NCI-H526 (cell line): ENCODE measurements at places on chromosomes 16 and 17.

DNA sequence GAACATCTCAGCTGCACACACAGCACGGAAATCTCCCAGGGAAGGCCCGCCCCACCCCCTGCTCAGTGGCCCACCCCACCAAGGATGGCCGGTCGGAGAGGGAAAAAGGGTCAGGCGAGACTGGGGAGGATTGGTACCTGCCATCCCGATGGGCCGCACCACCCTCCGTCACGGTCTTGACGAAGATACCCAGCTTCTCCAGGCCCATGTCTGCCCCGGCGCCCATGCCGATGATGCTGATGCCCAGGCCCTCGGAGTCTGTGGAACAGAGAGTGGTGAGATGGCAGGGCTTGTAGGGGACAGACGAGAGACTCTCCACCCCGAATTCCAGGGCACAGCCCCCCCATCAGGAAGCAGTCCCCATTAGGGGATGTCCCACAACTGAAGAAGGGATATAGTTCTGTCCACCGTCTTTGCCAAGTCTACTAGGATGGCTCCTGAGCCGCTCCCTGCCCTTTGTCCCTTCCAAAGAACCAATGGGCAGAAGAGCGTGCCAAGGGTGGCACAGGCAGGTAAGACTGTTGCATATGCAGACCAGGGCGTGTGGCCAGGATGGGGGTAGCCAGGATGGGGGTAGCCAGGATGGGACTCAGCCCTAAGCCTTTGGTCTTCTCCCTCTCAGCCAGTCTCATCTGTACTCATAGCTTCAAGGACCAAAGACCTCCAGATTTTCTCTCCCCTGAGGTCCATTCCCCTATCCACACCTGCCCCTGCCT is 6.9 kb downstream of the PPP1R9B start:
- DNase-seq: no peak

DNA sequence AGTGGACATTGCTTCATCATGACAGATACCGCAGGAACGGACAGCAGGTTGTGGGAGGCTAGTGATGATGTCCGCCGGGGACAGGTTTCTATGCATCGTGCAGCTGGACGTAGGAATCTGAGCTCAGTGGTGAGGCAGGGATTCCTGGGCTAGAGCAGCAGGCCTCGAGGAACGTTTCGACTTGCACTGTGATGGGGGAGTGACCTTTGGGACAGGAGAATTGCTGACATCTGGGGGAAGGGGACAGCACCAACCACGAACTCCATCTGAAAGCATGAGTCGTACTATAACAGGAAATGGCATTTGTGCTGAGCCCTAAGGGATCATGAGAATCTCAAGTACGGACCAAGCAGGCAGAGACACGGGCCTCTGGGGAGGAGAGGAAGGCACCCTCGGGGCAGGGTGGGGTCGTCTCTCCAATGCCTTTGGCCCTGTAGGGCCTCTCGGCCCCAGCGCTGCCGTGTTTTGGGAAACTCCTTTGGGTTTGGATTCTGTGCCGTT is 65.8 kb upstream of the ENDOV start:
- DNase-seq: no peak

DNA sequence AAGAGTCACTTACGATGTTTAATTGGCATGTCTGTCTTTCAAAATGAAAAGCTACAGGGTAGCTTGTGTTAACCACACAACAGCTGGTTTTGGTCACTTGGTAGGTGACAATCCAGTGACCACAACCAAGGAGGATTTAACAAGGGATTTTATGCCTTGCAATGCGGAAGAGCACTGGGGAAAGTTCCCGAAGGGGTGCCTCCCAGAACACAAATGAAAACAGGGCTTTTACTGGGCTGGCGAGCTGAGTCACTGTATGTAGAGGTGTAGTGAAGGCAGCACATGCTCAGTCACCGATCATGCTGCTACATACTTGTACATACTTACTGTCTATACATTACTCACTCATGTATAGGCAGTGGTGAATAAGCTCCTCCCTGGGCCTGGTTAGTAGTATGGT is 483.5 kb downstream of the CDH13 start:
- no peak for DNase-seq

GRCh38 chr17:13306310-13306962 is 288.6 kb upstream of the ELAC2 start:
- no peak for DNase-seq

DNA sequence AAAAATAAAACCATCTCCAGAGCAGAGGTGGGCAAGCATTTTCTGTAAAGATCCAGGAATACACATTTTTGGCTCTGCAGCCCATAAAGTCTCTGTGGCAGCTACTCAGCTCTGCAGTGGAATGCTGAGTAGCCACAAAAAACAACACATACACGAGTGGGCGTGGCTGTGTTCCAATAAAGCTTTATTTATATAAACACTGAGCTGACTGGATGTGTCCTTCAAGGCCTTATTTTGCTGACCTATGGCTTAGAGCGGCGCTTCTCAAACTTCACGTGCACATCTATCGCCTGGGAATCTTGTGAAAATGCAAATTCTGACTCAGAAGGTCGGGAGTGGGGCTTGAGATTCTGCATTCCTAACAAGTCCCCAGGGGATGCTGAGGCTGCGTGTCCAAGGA is 39.7 kb downstream of the XYLT1 start:
- no peak for DNase-seq

DNA sequence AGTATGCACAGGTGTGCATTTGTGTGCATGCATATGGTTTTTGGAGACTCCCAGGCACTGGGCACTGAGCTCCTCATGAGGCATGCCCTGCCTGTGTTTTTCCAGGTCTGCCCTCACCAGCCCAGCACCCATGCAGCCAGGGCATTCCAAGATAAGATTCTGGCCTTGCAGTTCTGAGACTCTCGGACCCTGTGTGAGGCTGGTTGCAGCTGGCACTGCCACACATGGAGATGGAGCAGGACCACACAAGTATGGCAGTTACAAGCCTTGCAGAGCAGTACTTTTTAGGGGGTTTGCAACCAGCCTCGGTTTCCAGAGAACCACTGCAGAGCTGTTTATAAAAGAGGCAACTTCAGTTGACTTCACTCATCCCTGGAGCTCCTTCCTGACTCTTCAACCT is 10.2 kb downstream of the SLC6A2 start:
- no peak for DNase-seq

DNA sequence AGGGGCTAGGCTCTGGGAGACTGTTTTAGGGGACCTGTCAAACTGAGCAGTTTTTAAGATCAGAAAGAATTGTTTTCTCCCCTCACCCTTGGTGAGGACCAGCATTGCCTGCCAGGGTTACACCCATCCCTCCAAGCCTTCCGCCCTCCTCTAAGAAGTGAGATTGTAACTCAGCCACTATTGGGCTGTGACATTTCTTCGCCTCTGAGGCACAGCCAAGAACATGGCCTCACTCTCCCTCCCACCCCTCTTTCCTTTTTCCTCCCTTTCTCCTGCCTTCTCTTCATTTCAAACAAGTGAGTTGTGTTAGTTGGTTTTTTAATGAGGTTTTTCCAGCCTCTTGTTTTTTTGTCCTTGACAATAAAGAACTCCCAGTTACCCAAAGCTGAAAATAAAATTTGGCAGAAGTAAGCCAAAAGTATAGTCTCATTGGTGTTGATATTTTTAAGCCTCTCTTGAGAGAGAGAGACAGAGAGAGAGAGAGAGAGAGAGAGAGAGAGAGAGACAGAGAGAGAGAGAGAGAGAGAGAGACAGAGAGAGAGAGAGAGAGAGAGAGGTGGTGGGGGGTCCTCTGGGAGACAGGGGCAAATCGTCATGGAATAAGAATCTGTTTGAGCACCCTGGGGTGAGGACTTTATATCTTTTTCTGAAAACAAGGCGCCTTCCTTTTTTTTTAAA is 77.2 kb upstream of the TBX2 start:
- no peak for DNase-seq

DNA sequence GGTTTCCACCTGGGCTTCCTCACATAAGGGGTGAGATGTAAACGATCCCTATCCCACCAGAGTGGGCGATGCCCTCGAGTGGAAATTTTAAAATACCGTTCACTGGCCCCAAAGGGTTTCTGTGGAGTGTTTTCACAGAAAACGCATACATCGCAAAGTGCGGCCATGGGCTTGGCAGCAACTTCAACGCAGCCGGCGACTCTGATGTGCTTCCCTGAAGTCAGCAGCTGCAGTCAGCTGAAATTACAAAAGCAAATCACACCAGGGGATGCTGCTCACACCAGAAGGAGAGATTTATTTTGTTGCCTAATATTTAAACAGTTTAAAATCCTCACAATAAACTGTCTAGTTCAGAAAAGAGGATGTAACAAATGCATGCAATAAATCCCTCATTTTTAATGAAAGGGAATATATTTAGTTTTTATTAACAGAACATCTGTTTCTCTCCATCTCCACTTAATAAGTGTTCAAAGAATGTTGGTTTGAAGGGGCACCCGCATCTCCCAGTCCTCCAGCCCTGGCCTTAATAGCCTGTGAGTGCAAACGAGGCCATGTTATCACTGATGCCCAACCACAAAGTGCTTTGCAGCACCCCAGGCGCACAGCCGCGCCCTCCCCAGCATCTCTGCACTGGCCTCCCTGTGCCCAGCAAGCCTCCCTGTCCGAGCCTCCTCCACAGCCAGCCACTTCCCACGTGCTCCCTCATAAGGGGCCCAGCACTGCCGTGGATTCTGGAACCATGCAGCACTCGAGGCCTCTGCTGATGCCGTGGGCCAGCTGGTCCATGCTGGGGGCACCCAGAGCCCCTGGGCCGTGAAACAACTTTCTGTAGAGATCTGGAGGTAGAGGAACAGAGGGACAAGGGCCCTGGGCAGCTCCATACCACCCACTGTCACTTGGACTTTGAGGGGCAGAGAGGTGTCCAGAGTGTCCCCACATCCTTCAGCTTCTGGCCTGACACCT is 17.3 kb upstream of the XYLT2 start:
- no peak for DNase-seq

DNA sequence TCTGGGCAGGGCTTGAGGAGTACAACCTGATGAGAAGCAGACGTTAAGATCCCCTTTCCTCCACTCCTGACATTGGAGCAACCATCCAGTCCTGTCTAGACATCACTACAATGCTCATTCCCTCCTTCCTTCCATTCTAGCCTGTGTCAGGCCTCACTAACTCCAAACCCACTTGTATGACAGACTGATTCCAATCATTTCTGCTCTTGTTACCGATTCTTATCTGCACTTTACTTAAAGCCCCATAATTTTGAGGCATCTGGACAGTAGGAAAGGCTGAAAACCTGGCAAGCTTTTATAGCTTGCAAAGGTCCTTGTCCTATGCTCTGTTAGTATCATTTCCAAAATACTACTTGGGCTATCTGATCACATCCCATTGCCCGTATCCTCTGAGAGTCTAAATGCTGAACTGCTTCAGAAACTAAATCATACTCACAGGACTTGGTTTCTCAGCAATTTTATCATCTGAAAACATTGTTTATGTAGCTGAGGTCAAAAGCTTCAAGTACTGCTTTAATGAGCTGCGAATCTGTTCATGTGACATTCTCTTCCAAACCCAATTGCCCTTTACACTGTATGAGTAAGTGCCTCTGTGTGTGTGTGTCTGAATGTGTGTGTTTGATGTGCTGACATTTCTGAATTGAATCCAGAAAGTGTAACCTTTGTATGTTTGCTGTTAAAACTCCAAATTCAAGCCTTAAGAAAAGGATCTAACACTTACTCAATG is 57.2 kb upstream of the CACNG3 start:
- no peak for DNase-seq
